ENCODE measurements at places on chromosomes 11 and 22. TPM values are rescaled to one million over a fixed set of nuclear protein-coding genes. Genes with fewer than 3 reads are reported as not detected.

SYT8 gene
- 8.5 TPM for total RNA-seq

OLFML1 gene
- total RNA-seq, result not detected

BAD gene
- total RNA-seq, result 141 TPM

ABCC8 gene
- 0.42 TPM for total RNA-seq
